B cell (primary cell): ENCODE measurements at places on chromosomes 11 and 22. TPM values are rescaled to one million over a fixed set of nuclear protein-coding genes. Genes with fewer than 3 reads are reported as not detected.

- no peak for DNase-seq
- no peak overlapping the region for H3K27ac ChIP-seq
- no peak overlapping the region for H3K4me3 ChIP-seq
- no peaks in the 10 kb centered on the region for H3K4me1 ChIP-seq
- H3K36me3 ChIP-seq: no peaks in the 10 kb centered on the region
Measured at GRCh38 chr11:126515501-126515900, 160.0 kb downstream of the ST3GAL4 start.

Gene RTN4RL2
- polyA plus RNA-seq: 0.10 and 0.13 TPM in 2 replicates

DNA sequence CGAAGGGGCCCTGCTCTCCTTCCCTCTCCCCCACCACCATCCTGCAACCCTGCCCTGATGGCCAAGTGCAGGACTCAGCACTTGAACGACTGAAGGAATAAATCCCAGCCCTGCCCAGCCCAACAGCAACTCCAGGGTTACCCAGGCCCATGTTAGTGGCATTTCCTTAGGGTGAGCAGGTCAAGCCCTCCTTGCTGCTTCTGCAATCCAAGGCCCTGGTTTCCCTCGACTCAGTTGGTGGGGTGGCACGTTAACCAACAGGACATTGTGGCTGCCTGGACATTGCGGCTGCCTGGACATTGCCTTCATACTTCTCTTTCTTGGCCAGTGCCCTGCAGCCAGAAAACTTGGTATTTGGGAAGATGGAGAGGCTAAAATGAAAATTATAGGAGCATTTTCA, 141.4 kb downstream of the TRIM29 start:
- DNase-seq: no peak
- H3K4me1 ChIP-seq: no peaks in the 10 kb centered on the region
- no peak overlapping the region for H3K4me3 ChIP-seq
- H3K27ac ChIP-seq: no peak overlapping the region
- H3K27me3 ChIP-seq: no peaks in the 10 kb centered on the region

DNA sequence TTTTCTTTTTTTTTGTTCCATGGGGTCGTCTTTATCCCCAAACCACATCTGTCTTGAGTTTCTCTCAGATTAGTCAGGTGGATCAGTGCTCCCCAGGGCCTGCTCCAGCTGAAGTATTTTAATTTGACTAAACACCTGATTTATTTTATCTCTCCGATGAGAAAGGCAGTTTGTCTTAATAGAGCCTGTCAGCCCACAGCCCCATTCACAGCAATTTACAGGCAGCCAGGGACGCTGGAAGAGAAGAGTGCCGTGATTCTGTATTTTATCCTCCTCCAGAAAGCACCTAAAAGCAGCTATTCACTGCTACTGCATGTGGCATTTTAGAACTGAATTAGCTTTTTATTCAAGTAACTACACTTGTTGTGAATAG, 164.5 kb downstream of the SOX6 start:
- H3K36me3 ChIP-seq: no peaks in the 10 kb centered on the region
- H3K27me3 ChIP-seq: no peaks in the 10 kb centered on the region
- H3K4me1 ChIP-seq: no peaks in the 10 kb centered on the region

Gene MMP11
- polyA plus RNA-seq: 19.0 and 21.7 TPM in 2 replicates

DNA sequence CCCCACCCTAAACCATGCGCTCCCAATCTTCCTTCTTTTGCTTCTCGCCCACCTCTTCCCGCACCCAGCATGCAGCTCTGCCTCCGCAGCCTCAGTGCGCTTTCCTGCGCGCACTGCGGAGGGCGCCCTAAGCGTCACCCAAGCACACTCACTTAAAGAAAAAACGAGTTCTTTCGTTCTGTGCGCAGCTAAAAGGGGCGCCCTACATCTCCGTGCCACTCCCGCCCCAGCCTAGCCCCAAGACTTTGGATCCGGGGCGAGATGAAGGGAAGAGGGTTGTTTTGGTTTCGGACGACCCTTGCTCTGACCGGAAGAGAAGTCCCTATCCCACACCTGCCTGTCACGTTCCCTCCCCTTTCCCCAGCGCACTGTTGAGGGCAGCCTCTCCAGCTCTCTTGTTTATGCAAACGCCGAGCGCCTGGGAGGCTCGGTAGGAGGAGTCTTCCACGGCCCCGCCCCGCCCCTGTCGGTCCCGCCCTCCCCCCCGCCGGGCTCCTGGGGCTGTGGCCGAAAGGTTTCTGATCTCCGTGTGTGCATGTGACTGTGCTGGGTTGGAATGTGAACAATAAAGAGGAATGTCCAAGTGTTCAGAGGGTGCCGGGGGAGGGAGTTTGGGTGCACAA, 5.3 kb downstream of the VSIG2 start:
- no peaks in the 10 kb centered on the region for H3K36me3 ChIP-seq
- H3K4me3 ChIP-seq: peak overlapping the region; percentile 97
- H3K27ac ChIP-seq: peak overlapping the region; percentile 43
- no peaks in the 10 kb centered on the region for H3K27me3 ChIP-seq
- peak; percentile 90 for DNase-seq

DNA sequence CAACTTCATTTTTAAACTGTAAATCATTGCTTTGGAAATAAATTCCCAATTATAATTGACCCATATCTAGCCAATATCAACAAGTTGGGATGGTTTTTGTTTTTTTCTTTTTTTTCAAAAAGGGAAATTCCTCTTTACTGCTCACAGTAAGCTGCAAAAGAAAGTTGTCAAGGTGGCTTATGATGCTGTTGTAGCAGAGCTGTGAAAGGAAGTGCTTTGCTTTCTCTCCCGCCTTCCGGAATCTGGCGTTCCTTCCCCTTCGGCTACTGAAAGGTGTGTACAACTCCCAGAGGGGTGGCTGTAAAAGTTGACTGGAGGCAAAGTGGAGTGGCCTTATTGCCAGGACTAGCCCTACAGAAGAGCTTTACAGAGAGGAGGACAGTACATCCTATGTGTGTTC, 16.2 kb upstream of the ADSL start:
- no peaks in the 10 kb centered on the region for H3K27me3 ChIP-seq
- no peaks in the 10 kb centered on the region for H3K36me3 ChIP-seq
- peaks cover 12% of the 10 kb centered on the region for H3K4me1 ChIP-seq

Gene SDHAF2
- polyA plus RNA-seq: 34.2 and 60.8 TPM in 2 replicates

DNA sequence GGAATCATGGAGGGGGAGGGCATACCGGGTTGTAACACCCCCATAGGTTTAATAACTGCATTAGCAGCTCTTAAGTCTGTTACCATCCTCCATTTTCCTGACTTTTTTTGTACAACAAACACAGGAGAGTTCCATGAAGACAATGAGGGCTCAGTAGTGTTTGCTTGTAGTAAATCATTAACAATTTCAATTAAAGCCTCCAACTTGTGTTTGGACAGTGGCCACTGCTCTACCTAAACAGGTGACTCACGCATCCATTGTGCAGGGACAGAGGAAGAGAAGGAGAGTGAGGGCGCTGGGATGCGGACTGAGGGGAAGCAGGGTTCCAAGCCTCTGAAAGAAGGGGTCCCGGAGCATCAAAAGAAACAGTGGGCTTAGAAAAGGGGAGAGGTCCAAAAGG, 21.3 kb upstream of the MTNR1B start:
- no peaks in the 10 kb centered on the region for H3K36me3 ChIP-seq
- no peak overlapping the region for H3K27ac ChIP-seq
- DNase-seq: no peak
- H3K4me1 ChIP-seq: no peaks in the 10 kb centered on the region
- no peak overlapping the region for H3K4me3 ChIP-seq
- H3K27me3 ChIP-seq: no peaks in the 10 kb centered on the region

Gene CCDC117
- 7.7 and 15.4 TPM in 2 replicates for polyA plus RNA-seq

GRCh38 chr11:45158210-45158731, 11.8 kb downstream of the PRDM11 start:
- H3K27me3 ChIP-seq: no peaks in the 10 kb centered on the region
- no peak for DNase-seq
- H3K27ac ChIP-seq: no peak overlapping the region
- H3K36me3 ChIP-seq: no peaks in the 10 kb centered on the region

Gene TNRC6B
- polyA plus RNA-seq: 28.8 and 34.1 TPM in 2 replicates

Gene TSSK2
- polyA plus RNA-seq: 0.15 and 0.17 TPM in 2 replicates

DNA sequence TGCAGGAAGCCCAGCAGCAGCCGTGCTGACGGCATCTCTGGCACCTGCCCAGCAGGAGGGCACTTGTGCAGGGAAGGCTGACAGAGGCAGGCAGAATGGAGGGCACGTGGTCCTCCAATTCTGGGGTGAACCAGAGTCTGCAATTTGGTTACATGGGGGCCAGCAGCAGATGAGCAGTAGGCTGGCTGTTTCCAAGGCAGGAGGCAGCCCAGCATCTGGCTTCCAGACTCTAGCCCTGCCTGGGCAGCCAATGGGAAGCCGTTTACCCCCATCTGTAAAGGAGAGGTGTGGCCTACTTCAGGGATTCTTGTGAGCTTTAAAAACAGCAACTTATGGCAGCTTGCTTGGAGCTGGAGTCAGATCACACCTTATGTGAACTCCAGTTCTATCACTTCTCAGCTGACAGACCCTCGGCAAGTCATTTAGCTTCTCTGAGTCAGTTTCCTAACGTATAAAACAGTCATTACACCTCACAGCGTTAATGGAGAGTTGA, 27.9 kb upstream of the RASL10A start:
- H3K4me3 ChIP-seq: no peak overlapping the region
- H3K4me1 ChIP-seq: no peaks in the 10 kb centered on the region
- DNase-seq: no peak
- no peak overlapping the region for H3K27ac ChIP-seq
- no peaks in the 10 kb centered on the region for H3K36me3 ChIP-seq

GRCh38 chr22:38406617-38407016, 48.4 kb downstream of the KCNJ4 start:
- H3K27me3 ChIP-seq: no peaks in the 10 kb centered on the region
- no peaks in the 10 kb centered on the region for H3K4me1 ChIP-seq
- no peaks in the 10 kb centered on the region for H3K36me3 ChIP-seq
- H3K27ac ChIP-seq: no peak overlapping the region
- DNase-seq: no peak

GRCh38 chr11:76683161-76684095, 12.9 kb upstream of the LRRC32 start:
- H3K36me3 ChIP-seq: no peaks in the 10 kb centered on the region
- no peak overlapping the region for H3K27ac ChIP-seq
- H3K4me3 ChIP-seq: no peak overlapping the region

- DNase-seq: no peak
- no peaks in the 10 kb centered on the region for H3K36me3 ChIP-seq
- H3K4me3 ChIP-seq: no peak overlapping the region
- no peak overlapping the region for H3K27ac ChIP-seq
- H3K27me3 ChIP-seq: no peaks in the 10 kb centered on the region
Measured at GRCh38 chr22:34904486-34904885, 161.5 kb upstream of the ISX start.

DNA sequence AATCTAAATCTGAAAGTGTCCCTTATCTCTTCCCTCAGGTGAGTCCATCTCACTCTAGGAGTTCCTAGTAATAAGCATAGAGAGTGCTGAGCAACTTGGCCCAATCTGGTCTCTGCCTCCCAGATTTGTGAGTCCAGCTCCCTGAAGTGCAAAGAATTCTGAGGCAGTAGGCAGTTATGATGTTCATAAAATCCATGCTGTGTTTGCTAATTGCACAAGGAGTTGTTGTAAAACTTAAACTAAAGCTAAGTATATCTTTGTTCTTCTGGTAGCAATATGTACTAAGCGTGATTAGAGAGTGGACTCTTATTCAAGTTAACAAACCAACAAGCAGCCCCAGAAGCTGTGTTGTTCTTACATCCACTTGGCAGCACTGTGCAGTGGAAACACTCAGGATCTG, 7.6 kb upstream of the PTH start:
- no peak overlapping the region for H3K27ac ChIP-seq
- peaks cover 4% of the 10 kb centered on the region for H3K27me3 ChIP-seq
- H3K4me3 ChIP-seq: no peak overlapping the region

DNA sequence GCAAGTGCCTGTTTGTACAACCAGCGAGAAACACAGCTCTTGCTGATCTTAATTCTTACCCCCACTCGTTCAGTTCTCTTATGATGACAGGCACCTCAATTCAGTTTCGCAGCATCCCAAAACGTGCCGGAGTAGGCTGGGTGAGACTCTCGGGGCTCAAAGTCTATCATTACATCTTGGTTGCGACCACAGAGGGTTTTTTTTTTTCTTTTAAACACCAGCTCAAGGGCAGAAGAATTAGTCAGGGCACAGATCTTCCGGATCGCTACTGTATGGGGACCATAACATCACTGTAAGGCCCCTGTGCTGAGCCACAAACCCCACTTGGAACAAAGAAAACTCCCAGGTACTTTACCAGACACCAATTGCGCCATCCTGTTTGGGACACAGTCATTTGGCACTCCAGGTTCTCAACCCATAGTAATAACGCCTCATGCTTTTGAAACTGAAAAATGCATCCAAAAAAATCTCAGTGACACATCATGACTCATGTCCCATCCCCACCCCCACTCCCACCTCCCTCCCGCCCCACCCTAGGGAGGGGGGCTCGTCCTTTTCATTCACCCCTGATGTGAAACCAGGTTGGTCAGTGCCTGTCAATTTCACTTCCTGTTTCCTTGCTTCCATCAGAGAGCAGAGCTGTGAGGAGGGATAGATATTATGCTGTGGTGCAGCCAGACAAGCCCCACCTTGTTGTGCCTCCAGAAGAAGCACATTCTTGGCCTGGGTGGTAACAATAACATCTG, 41.0 kb upstream of the CD5 start:
- H3K27ac ChIP-seq: peak overlapping the region; percentile 44
- peak; percentile 84 for DNase-seq
- peaks cover 25% of the 10 kb centered on the region for H3K4me1 ChIP-seq
- H3K36me3 ChIP-seq: no peaks in the 10 kb centered on the region
- no peaks in the 10 kb centered on the region for H3K27me3 ChIP-seq

GRCh38 chr11:45224766-45225165, 61.4 kb downstream of the SYT13 start:
- H3K27ac ChIP-seq: no peak overlapping the region
- no peaks in the 10 kb centered on the region for H3K36me3 ChIP-seq
- no peak overlapping the region for H3K4me3 ChIP-seq
- no peak for DNase-seq

DNA sequence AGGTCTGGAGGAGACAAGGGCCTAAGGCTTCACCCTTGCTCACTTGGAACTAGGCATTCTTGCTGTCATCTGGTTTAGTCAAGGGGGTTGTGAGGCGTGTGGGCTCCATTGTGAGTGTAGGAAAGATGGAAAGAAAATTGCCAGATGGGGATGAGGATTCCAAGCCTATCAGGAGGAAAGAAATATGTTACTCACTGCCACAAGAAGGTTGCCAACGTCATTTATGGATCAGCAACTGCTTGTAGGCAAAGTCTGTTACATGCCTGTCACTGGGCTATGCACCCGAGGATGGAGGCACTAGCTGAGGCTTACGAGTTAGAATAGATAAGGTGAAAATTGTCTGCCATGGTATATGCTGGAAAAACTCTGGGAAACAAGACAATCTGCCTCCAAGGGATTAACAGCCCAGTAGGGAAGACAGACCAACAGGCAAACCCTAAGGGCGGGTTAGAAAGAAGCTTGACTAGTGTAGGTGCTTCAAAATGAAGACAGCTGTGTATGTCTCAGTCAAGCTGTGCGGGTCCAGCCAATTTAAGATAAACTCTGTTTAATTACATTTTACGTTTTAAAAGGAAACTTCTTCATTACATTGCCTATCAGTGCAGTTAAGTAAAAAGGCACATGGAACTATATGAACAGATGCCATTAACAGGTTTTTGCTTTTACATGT, 47.4 kb downstream of the SNX19 start:
- no peak for DNase-seq
- H3K4me1 ChIP-seq: no peaks in the 10 kb centered on the region
- H3K4me3 ChIP-seq: no peak overlapping the region
- H3K36me3 ChIP-seq: peaks cover 14% of the 10 kb centered on the region

GRCh38 chr11:74297484-74297883, 14.0 kb downstream of the P4HA3 start:
- H3K27ac ChIP-seq: no peak overlapping the region
- peaks cover 13% of the 10 kb centered on the region for H3K27me3 ChIP-seq
- no peak overlapping the region for H3K4me3 ChIP-seq
- no peaks in the 10 kb centered on the region for H3K4me1 ChIP-seq
- DNase-seq: no peak
